ENCODE measurements at places on chromosomes 11 and 22.

DNA sequence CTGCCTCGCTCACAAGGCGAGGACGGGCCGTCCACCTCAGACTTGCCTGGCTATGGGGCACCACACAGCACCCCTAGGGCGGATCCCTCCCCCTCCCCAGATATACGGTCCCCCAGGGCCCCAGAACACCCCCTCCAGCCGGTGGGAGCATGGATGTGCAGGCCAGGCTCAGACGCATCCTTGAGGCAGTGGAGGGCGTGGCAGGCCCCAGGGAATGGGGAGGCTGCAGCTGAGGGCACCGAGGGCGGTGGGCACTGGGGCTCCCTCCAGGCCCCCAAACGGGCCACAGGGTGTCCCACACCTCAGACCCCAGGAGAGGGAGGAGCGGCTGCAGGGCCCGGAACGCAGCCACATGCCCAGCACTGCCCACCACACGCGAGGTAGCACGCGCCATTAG is 12.1 kb downstream of the TTLL8 start:
- DNase-seq = no peak

GRCh38 chr11:101456812-101457211 is 127.0 kb downstream of the TRPC6 start:
- DNase-seq = no peak

DNA sequence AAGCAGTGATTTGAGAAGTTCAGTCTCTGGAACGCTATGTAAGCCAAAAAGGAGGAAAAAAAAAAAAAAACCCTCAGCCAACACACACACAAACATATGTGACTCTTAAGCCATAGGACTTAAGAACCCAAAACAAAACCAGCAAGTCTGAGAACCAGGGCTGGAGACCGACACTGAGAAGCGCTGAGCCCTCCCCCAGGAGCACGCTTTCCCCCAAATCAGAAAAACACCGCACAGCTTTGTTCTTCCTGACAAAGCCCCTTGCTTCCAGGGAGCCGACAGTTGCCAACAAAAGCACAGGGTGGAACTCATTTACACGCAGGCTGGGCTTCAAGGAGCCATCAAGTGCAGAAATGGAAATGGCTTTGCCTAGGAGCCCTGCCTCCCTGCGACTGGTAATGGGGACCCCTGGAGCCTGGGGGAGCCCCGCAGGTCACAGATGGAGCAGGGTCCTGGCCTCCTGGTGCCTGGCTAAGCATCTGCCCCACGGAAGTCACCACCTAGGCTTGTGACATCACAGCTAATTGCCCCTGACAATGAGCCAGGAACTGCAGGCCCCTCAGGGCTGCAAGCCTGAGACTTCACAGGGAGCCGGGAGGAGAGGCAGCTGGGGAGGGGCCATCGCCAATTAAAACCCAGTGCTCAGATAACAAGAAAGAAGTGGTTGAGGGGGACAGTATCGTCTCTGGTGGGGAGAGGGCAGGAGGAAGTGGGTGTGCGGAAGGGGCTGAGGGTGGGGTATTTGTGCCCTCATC is 66.9 kb downstream of the NFAM1 start:
- DNase-seq = no peak

DNA sequence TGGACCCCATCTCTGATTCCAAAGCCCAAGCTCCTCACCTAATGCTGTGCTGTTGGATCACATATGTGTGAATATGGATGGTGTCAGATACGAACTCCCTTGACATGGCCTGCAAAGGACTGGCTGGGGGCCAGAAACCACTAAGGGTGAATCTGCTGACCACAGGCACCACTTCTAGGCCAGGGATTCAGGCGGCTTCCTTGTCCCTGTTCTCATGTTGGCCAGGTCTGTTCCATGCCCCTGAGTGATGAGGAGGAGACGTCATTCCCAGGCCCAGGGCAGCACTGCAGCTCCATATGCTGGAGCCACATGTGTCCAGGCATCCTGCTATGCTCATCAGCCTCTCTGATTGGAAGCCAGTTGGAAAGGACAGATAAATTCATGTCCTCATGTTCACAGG is 130.0 kb upstream of the BDNF start:
- DNase-seq = no peak

GRCh38 chr11:73284106-73284505 is 12.0 kb downstream of the P2RY6 start:
- no peak for DNase-seq

DNA sequence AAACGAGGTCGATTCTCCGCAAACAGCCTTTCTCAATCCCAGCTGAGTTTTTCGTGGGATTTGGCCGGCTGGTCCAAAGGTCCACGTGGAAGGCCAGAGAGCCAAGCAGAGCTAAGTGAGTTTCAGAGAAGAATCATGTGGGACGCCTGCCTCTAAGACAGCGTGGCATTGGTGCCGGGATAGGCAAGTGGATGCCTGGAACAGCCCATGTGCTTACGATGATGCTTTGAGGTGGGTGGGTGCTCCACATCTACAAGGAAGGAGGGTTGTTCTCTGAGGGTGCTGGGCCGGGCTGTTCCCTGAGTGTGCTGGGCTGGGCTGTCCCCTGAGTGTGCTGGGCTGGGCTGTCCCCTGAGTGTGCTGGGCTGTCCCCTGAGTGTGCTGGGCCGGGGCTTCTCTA is 41.4 kb downstream of the MUC2 start:
- DNase-seq = no peak

DNA sequence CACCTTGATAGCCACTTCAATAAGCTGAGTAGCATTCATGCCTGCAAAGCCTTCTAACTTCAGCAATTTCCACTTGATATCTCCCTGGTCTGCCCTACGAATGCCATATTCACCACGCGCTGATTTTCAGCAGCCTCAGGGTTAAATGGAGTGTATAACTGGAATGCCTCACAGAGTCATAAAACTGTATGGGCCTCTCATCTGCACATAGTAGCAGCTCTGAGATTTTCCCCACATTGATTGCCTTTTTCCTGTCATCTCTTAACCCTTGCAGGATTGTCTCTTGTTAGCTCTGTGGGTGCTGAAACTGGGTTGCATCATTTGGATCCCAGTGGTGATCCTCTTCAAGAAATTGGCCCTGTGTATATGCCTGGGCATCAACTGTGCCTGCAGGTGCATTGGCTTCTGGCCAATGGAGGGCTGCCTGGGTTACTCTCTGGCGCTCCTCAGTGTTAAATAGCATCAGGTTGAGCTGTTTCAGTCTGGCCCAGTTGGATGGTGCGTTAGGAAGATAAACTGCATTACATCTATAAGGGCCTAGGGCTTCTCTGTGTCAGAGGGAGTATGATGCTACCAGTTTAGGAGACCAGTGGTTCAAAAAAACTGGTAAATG is 17.4 kb upstream of the GLYATL1 start:
- no peak for DNase-seq

DNA sequence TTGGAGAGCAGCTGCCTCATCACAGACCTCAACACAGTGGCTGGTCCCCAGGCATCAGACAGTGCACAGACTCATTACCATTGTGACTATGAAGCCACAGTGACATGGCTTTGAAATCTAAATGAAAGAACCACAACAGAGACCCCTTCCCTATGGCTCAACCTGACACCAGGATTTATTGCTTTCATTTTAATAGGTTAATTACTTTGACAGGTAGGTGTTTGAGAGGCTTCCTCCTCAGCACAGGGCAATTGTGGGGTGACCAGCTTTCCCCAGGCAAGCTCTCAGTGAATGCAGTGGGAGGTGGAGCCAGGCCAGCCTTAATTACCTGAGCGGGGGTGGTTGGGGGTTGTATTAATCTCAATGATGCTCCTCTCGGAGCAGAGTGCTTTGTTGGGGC is 102.3 kb downstream of the CHST1 start:
- no peak for DNase-seq

- peak; percentile 40 for DNase-seq
Observed at GRCh38 chr11:79087238-79087960, 353.4 kb downstream of the TENM4 start.

DNA sequence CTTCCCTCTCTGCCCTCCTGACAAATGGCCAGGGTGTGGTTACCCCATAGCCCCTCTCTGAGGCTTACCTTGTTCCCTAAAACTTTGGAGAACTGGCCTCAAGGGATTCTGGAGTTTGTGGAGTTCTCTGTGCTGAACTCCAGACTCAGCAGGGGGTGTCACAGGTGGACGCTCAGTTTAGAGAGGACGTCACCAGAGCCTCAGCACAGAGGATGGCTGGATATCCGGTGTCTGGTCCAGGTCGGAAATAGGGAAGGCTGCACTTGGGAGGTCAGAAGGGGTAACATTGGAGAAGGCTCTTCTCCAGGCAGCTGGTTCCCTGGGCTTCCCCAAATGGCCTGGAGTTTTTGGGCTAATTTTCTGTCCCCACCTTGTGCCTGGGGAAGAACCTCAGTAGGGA is 64.2 kb downstream of the ADAMTS15 start:
- no peak for DNase-seq

- no peak for DNase-seq
Observed at GRCh38 chr11:86660088-86660487, 12.3 kb downstream of the ME3 start.

GRCh38 chr11:61298663-61299244 is 3.6 kb upstream of the VWCE start:
- no peak for DNase-seq

GRCh38 chr22:37618674-37619073 is 10.0 kb downstream of the GGA1 start:
- DNase-seq = no peak

- DNase-seq = no peak
Observed at GRCh38 chr11:41897991-41898390, 438.5 kb upstream of the LRRC4C start.

- no peak for DNase-seq
Observed at GRCh38 chr11:34643311-34643710, 22.4 kb downstream of the EHF start.

- no peak for DNase-seq
Observed at GRCh38 chr22:19645905-19646304, 68.4 kb upstream of the SEPTIN5 start.

- no peak for DNase-seq
Observed at GRCh38 chr11:94662065-94662779, 95.1 kb downstream of the PIWIL4 start.

All from neuronal stem cell (in vitro differentiated cells).